PC-9 (cell line): ENCODE measurements at places on chromosomes 5 and 9.

- H3K27ac ChIP-seq, result no peak overlapping the region
- H3K36me3 ChIP-seq, result no peaks in the 10 kb centered on the region
- H3K4me1 ChIP-seq, result no peaks in the 10 kb centered on the region
- no peak overlapping the region for H3K4me3 ChIP-seq
- no peaks in the 10 kb centered on the region for H3K27me3 ChIP-seq
- DNase-seq, result no peak
These were observed 323.3 kb downstream of the ARL15 start for GRCh38 chr5:53987101-53987500.

DNA sequence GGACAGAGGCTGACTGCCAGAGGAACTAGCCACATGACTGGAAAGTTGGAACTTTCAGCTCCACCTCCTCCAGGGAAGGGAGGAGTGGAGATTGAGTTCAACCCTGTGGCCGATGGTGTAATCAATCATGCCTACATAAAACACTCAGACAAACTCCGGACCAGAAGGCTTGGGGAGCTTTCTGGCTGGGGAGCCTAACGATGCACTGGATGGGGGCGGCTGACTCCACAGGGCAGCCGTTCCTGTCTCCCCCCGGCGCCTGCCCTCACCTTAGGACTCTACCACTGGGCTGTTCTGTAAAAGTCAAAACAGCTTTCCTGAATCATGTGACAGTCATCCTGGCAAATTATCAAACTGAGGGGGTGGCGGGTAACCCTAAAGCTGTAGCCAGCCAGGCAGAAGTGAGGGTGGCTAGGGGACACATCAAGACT is 58.0 kb downstream of the GOLM1 start:
- no peak overlapping the region for H3K27ac ChIP-seq
- peaks cover 4% of the 10 kb centered on the region; the same call in 1 of the 2 replicates for H3K36me3 ChIP-seq
- H3K27me3 ChIP-seq, result no peaks in the 10 kb centered on the region
- DNase-seq, result no peak
- H3K4me3 ChIP-seq, result no peak overlapping the region

DNA sequence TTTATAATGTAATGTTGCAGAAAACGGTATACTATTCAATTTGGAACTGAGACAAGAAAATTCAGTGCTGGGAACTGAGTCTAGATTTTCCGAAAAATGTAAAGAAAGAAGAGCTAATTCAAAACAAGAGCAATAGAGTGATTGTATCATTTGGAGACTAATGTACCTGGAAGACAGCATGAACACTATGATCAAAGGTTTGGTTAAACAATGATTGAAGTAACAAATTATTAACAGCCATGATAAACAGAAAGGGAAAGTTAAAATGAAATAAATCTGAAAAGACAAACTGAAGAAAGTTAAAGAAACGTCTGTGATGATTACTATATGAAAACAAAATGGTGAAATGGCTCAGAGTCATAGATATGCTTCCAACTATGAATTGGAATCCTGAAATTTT is 300.6 kb upstream of the MPDZ start:
- no peak overlapping the region for H3K4me3 ChIP-seq
- no peak overlapping the region for H3K27ac ChIP-seq
- no peak for DNase-seq
- H3K4me1 ChIP-seq, result no peaks in the 10 kb centered on the region

DNA sequence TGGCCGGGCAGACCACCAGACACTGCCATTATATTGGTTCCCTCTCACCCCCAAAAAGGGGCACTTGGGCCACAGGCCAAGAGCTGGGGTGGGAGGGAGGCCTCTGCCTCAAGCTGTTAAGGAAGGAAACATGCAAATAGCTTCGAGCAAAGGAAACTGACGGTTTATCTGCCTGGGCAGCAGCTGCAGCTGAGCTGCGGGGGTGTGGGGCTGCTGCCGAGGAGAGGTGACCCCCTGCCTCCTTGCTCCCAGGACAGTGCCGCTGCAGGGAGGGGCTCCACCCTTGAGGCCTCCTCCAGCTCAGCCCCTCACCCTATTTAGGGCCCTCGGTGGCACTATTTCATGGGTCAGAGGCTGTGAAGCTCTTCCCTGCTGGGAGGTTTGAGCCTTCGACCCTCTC is 789 bp downstream of the DOK3 start:
- no peak overlapping the region for H3K4me3 ChIP-seq
- no peaks in the 10 kb centered on the region for H3K27me3 ChIP-seq
- no peaks in the 10 kb centered on the region for H3K4me1 ChIP-seq
- DNase-seq, result no peak
- no peaks in the 10 kb centered on the region for H3K36me3 ChIP-seq
- H3K27ac ChIP-seq, result no peak overlapping the region

DNA sequence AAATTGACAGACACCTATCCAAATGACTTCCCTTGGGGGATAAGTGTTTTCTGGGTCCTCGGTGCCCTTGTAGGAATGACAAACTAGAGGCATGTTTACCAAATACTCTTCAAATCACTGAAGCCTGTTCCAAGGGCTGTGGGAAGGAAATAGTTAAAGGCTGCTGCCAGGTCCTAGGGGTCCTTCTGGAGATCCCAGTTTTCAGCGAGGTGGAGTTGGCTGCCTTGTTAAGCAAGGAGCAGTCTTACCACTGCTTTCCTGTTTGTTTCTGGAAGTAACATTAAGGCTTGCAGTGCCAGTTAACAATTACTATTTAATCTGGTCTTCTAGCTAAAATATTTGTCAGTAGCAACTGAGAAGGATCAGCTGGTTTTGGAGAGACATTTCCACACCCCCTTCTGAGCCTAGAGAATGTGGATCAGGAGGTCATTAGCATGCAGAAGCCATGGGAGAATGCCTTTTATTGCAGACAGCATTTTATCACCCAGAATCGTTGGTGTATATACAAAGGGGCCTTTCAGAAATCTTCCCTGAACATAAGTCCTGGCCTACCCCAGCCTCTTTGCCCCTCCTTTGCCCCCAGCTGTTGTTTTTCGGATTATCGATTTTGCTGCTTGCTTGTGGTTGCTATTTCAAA is 238.8 kb downstream of the DMAC1 start:
- no peaks in the 10 kb centered on the region for H3K4me1 ChIP-seq
- no peak for DNase-seq
- no peaks in the 10 kb centered on the region for H3K36me3 ChIP-seq
- no peak overlapping the region for H3K4me3 ChIP-seq
- H3K27ac ChIP-seq, result no peak overlapping the region

GRCh38 chr5:111537141-111538024 is 25.0 kb upstream of the STARD4 start:
- no peaks in the 10 kb centered on the region for H3K36me3 ChIP-seq
- H3K27me3 ChIP-seq, result no peaks in the 10 kb centered on the region
- no peak overlapping the region for H3K4me3 ChIP-seq
- H3K4me1 ChIP-seq, result no peaks in the 10 kb centered on the region
- DNase-seq, result no peak

DNA sequence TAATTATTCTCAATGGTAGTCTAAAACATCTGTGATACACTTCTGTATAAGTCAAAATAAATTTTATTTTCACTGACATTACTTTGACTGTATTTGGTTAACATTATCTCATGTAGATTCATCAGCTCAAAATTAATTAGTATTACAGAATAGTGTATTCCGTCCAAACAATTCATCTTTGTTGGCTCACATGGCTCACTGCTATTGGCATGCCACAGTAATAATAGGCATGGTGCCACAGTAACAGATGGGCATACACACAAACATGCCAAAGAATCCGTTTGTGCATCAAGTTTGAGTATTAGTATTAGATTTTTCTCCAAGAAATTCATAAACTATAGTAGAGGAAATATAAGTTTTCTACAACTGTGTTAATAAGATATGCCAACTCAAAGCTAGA is 14.2 kb downstream of the AP3B1 start:
- no peaks in the 10 kb centered on the region for H3K4me1 ChIP-seq
- DNase-seq, result no peak
- no peaks in the 10 kb centered on the region for H3K27me3 ChIP-seq
- H3K4me3 ChIP-seq, result no peak overlapping the region
- H3K27ac ChIP-seq, result no peak overlapping the region
- no peaks in the 10 kb centered on the region for H3K36me3 ChIP-seq
